ENCODE measurements at places on chromosomes 3 and 15. TPM values are rescaled to one million over a fixed set of nuclear protein-coding genes. Genes with fewer than 3 reads are reported as not detected.

MPI gene
- total RNA-seq: 56.4 TPM

CTXND1 gene
- not detected for total RNA-seq

GRCh38 chr3:134542287-134542958 lies 56.6 kb downstream of the CEP63 start:
- no peaks in the 10 kb centered on the region for H3K27me3 ChIP-seq
- H3K4me3 ChIP-seq: no peak overlapping the region
- peaks cover 26% of the 10 kb centered on the region for H3K36me3 ChIP-seq
- no peak for DNase-seq

- no peak for DNase-seq
- peaks cover 49% of the 10 kb centered on the region for H3K4me1 ChIP-seq
- H3K36me3 ChIP-seq: peaks cover 19% of the 10 kb centered on the region
- H3K27me3 ChIP-seq: no peaks in the 10 kb centered on the region
- no peak overlapping the region for H3K4me3 ChIP-seq
Observed at GRCh38 chr3:190614226-190615059, 100.6 kb downstream of the IL1RAP start.

GRCh38 chr3:127406309-127407025 lies 118.6 kb upstream of the PRR20G start:
- peaks cover 23% of the 10 kb centered on the region for H3K27me3 ChIP-seq
- H3K4me3 ChIP-seq: no peak overlapping the region
- peak; percentile 34 for DNase-seq
- H3K36me3 ChIP-seq: no peaks in the 10 kb centered on the region
- H3K27ac ChIP-seq: no peak overlapping the region
- H3K4me1 ChIP-seq: no peaks in the 10 kb centered on the region

DNA sequence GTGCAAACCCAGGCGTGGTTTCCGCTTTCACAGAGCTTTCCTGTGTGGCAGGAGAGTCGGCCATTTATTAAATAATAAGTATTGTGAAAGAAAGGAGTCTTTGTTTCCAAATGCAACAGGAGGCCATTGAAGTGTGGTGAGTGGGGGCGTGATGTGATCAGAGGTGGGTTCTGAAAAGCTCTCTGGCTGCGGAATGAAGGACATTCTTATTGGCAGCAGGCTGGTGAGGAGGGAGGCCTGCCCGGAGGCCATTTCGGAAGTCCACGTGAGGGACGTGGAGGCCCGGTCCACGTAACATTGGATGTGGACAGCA lies 11.1 kb downstream of the ARNT2 start:
- no peaks in the 10 kb centered on the region for H3K4me1 ChIP-seq
- H3K27me3 ChIP-seq: peaks cover 24% of the 10 kb centered on the region
- no peaks in the 10 kb centered on the region for H3K36me3 ChIP-seq
- no peak overlapping the region for H3K4me3 ChIP-seq
- no peak for DNase-seq

GRCh38 chr15:66766282-66767230 lies 64.5 kb downstream of the SMAD6 start:
- H3K4me1 ChIP-seq: no peaks in the 10 kb centered on the region
- H3K27me3 ChIP-seq: peaks cover 25% of the 10 kb centered on the region
- H3K36me3 ChIP-seq: no peaks in the 10 kb centered on the region
- DNase-seq: no peak
- no peak overlapping the region for H3K4me3 ChIP-seq
- H3K27ac ChIP-seq: no peak overlapping the region

All from activated CD4-positive, alpha-beta memory T cell treated with anti-CD3 and anti-CD28 coated beads for 36 hours (primary cell).